ENCODE measurements at places on chromosomes 2 and 18.

DNA sequence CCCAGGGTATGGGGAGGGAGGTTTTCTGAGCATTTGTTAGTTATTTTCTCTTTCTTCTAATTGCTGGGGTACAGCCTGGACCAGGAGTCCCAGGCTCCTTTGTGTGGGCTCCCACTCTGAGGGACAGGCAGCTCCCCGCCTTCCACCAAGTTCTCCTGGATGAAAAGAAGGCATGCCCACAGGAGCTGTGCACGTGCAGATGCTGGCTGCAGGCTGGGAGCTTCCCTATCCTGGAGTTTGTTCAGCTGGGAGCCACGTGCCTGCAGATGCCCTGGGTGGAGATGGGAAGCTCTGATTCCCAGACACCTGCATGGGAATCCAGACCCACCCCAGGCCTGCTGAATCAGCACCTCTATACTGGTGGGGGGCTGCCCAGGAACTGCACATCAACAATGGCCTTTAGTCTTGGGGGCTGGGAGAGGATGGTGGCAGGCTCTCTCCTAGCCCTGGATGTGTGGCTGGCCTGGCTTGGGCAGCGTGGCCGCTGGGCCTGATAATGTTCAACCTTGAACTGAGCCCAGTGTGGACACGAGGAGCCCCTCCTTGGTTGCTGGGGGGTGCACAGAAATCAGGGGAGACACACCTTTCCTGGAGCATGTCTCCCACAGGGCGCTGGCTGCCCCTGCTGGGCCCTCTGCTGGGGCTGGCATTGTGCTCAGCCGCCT lies 233.6 kb upstream of the HS6ST1 start:
- no peak for DNase-seq

DNA sequence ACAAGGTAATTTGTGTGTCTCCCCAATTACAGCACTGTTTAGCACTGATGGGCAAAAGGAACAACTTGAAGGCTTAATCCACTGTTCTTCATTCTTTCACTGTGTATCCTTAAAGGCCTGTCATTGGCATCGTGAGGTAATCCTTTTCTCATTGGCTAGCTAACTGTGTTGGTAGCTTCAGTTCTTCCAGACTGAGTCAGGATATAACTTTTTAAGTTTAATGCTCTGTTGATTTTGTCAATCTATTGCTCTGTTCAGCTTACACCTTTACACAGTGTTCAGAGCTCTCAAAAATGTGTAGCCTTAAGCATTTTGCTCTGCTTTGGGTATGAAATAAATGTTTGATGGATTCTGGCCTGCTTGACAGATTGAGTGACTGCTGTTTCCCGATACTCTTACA lies 148.2 kb downstream of the KIAA1328 start:
- no peak for DNase-seq

DNA sequence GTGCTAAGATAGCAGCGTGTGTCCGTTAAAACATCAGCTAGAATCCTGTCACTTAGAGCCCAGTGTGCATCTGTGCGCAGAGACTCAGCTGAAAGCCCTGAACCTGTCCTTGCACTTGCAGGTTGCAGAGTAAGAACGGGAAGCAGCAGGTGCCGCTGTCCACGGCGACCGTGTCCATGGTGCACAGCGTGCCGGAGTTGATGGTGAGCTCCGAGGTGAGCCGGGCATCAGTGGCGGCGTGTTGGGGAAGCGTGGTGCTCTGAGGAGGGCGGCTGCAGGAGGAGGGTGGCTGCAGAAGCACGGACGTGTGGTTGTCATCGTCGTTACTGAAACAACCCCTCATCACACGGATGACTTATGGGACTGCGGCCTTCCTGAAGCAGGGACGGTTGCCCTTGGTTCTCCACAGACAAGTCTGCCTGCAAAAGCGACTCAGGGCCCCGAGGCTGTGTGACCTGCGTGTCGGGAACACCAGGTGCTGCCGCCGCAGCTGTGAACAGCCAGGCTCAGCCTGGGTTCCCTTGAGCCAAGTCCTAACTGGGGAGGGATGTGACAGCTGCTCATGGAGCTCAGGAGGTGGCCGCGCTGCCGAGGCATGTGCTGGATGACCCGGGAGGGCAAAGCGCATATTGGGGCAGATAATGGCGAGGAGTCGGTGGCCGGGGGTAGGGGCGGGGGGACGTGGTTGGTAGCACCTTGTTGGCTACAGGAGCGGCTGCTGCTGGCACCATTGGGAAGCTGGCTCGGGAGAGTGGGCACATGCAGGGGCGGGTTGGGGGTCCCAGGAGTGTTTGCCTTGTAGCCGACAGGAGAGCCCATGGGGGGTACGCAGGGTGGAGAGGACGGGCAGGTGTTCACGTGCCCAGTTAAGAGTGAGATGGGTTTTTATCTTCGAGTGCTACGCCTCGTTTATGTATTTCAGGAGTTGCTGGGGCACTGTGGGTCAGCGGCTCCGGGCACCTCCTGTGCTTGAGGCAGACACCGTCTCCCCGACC lies 16.6 kb downstream of the CTDP1 start:
- no peak for DNase-seq

- DNase-seq = no peak
Observed at GRCh38 chr2:31729442-31730092, 148.8 kb upstream of the SRD5A2 start.

GRCh38 chr2:157894694-157895435 lies 18.7 kb upstream of the ACVR1 start:
- no peak for DNase-seq

GRCh38 chr2:232456296-232457120 lies 555 bp downstream of the ALPI start:
- no peak for DNase-seq

GRCh38 chr18:66872277-66872676 lies 268.4 kb upstream of the CDH19 start:
- DNase-seq = no peak

DNA sequence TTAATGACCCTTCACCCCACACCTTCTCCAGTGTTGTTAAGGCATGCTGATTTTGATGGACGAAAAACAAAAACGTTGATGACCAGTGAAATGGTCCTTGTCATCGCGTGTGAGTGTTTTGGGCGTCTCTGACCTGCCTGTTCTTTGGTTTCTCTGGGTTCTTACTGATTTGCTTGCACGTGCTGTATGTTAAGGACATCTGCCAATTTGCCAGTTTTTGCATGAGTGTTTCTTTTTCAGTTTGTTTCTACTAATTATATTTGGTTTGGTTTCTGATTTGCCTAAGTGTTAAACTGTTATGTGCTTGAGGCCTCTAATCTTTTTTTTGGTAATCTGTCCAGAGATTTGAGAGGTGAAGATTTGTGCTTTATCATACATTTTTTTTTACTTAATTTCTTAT lies 14.6 kb downstream of the TRAF3IP1 start:
- DNase-seq = no peak

GRCh38 chr2:28764909-28765711 lies 13.5 kb downstream of the PPP1CB start:
- no peak for DNase-seq

DNA sequence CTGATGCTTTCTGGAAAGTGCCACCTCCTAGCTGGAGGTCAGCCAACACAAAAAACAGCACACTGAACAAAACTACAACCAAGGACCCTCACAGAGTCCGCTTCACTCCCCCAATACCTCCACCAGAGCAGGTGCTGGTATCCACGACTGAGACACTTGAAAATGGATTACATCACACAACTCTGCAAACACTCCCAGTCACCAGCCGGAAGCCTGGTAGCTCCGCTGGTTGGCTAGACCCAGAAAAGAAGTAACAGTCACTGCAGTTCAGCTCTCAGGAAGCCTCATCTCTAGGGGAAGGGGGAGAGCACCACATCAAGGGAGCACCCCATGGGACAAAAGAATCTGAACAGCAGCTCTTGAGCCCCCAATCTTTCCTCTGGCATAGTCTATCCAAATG lies 175.4 kb downstream of the LCLAT1 start:
- no peak for DNase-seq

DNA sequence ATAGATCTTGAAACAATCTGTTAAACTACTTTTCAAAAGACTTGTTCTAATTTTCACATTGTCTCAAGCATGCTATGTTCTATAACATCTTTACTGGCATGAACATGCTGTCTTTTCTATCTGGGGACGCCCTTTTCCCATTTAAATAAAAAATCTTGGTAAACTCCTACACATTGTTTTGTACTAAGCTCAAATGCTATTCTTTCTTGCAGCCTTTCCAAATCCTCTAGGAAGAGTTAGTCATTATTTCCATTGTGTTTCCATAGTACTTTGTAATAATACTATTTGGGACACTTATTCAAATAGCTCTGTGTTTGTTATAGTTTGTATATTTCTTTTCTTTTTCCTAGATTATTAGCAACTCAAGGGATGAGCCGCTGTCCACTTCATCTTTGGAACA lies 828.6 kb upstream of the FSHR start:
- DNase-seq = no peak

- DNase-seq = no peak
Observed at GRCh38 chr2:88141952-88142351, 14.1 kb upstream of the FABP1 start.

DNA sequence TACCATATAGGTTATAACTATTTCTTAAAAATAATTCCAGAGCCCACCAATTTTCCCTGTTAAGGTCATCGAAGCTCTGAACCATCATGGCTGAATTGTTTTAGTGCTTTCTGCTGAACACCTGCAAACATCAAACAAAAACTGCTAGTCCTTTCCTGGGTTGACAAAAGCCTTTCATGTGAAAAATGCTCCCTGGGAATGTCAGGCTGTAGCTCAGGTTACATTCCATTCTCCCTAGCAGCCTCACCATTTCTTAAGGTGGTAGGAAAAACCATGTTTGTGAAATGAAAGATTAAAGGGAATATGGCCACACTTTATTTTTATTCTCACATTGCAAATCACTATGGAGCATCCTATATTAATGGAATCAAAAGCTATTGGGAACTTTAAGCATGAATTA lies 5.7 kb downstream of the TCF4 start:
- no peak for DNase-seq

DNA sequence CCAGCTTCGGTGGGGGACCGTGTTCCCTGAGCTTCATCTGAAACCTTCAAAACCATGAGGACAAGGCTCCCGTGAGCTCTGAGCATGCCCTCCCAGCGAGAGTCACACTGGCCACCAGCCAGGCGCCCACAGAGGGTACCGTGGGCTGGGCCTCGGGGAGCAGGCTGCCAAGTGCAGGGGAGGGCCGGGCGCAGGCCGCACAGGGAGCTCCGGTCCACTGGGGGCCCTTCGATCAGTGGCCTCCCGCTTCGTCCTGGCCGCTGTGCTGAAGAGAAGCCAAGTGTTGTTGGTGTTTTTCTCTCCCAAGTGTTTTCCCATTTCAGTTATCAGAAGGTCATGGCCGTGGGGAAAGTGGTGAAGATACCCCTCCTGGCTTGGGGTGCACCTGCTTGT lies 144.4 kb downstream of the PTGR3 start:
- DNase-seq = no peak

GRCh38 chr18:70387027-70387426 lies 98.2 kb downstream of the SOCS6 start:
- no peak for DNase-seq

GRCh38 chr18:37483984-37484819 lies 81.4 kb downstream of the CELF4 start:
- DNase-seq = no peak

DNA sequence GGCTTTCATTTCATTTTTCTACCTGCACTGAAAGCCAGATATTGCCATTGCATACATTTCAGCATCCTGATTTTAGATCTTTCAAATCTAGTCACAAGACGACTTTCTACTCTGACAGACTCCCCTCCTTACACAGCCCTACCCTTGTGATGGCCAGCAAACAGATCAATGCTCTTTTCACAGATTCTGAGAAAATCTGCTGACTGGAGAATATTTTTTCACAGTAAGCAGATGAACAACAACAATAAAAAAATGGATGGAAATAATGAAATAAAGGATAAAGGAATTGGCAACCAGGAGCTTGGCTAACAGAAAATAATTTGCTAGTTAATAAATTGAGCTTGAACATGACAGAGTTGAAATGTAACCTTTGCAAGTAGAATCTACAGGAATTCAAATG lies 527.2 kb downstream of the IRS1 start:
- no peak for DNase-seq

DNA sequence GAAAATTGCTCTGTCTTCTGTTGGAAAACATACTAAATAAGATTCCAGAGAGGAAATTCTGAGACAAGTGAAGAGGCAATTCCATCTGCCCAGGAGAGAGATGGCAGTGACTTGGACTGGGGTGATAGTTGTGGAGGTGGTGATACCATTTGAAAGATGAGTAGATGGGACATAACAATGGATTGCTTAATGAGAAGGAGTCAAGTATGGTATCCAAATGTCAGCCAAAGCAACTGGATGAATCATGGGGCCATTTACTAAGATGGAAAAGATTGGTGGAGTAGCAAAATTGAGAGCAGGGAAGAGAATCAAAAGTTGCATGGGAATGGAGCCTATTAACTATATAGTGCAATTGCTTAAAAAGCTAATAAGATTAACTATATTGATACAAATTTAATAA lies 222.1 kb downstream of the ETAA1 start:
- no peak for DNase-seq

DNA sequence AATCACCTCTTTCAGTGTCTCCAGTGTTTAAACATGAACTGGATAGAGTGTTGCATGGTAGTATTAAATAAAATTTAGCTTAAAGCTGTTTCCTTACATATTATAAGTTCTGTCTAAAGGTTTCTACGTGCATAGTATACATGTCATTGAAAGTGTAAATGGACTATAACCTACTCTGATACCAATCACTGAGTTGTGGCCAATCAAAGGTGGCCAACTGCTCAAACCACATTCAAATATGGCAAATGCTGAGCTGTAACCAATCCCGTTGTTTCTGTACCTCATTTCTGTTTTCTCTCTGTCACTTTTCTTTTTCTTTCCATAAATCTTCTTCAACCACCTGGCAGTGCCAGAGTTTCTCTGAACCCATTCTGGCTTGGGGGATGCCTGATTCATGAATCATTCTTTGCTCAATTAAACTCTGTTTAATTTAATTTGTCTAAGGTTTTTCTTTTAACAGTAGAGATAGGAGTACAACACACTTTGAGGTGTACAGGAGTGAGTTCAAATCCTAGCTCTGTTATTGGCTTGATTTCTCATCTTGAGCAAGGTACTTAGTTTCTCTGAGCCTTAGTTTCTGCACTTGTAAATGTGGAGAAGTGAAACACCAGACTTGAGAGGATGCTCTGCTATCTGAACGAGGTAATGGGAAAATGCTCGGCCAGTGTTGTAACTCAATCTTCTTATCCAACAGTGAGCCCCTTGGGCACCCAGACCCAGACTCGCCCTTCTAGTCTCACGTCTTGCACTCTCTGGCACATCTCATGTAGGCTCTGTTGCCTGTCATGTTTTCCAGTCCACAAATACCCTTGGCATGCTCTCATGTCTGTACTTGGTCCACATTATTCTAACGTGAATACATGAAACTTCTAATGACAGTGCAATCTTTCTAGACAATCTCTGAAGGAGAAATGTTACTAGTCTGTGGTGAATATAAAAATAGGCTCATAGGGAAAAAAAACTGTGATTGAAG lies 228.0 kb downstream of the PIK3C3 start:
- DNase-seq = no peak

DNA sequence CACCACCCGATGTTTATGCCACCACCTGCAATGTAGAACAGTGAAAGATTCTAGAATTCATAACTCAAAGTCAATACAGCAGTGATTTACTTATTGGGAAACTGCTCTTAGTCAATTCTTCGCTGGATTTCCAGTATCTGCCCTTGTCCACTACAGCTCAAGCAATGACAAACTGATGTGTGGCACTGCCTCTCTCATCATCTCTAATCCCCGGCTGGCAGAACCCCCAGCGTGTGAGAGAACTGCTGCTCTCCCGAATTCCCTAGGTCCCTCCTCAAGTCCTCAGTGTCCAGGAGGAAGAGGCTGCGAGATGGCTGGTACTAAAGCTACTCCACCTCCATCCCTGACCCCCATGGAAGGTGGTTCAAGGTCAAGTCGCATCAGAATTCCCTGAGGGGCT lies 1.6 kb downstream of the TXNL4A start:
- DNase-seq = no peak

- no peak for DNase-seq
Observed at GRCh38 chr2:109285244-109285651, 156.2 kb downstream of the SH3RF3 start.

All from stimulated activated CD4-positive, alpha-beta T cell treated with anti-CD3 and anti-CD28 coated beads, Interleukin-15, amount 100 ng/mL, for 1 hour (primary cell).